ENCODE measurements at places on chromosomes 12 and 14.

- DNase-seq = no peak
These were observed 32.4 kb upstream of the AP4S1 start for GRCh38 chr14:30993071-30993470.

GRCh38 chr12:131600160-131600532, 110.7 kb upstream of the SFSWAP start:
- no peak for DNase-seq

DNA sequence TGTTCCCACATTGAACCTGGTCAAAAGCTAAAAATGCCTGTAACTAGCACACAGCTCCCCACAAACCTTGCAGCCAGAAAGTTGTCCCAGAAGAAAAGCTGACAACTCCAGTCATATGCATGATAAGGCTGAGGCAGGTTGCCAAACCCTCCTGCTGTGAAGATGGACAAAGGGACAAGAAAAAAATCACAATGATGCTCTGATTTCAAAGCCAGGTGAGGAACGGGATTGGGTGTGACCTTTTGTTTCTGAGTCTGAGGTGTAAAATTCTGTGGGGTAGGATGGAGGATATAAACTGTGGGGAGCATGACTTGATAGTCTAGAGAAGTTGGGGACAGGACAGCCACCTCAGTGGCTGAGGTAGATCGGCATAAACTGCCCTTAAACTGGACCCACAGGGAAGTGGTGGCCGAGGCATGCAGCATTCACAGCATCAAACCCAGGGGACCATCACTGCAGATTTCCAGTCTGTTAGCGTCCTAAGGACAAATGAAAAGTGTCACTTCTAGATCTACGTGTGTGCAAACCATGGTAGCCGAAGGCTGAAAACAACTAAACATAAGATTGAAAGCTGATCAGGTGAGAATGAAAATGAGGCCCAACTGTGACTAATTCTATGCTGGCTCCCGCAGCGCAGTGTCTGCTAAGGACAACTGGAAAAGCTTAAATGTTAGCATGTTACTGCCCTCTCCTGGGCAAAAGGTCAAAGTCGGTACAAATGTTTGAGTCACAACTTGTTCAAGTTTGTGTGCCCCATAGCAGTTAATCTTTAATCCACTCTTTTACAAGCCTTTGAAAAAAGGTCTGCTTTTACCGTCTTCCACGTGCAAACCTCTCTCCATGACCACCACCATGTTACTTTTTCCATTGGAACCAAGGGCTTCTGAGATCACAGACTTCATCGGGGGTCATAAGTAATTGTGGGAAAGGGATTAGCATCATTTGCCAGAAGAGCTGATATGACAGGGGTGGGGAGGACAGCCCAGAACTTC, 39.8 kb downstream of the GRIN2B start:
- DNase-seq = no peak

DNA sequence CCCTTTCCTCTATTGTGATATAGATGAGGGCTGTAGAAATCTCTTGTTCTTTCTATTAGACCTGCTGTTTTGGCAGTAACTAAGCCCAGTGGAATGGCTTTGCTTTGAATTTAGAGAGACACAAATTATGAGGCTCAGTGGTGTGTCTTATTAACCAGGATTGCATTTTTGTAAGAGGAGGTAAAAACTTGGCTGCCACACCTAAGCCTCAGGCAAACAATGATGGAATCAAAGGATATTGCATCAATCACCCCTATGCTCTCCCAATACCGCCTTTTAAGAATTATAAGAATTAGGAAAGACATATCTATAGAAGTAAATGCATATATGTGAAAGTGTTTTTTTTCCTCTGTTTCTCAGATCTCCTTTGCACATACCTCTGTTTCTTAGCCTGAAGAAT, 63.3 kb downstream of the ACSS3 start:
- DNase-seq = no peak

DNA sequence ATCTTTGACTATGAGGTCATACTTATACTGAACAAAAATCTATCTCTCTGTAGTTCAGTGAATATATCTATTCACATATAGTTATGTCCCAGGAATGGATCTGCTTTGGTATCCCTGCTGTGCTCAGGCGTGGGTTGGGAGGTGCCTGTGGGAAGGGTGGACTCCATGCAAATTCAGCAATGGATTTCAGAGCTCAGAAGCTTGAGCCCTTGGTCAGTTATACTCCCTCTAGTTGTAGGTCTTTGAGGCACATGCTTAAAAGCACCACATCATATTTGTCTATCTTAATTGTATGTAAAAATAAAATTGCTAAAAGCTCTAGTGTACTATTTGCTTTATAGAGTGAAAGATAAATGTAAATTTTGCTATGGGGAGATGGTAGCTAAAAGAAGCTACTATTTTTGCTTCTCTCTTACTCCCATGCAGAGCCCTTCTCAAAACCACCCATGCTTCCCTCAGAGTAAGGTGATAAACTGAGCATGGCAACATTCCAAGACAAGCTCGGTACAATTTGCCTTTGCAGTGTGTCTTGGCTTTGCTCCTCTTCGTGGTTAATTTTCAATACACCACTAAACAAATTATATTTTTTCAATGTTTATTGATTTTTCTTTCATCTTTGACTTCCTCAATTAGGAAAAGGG, 54.9 kb downstream of the SLC16A7 start:
- DNase-seq = no peak

- DNase-seq = no peak
These were observed 63.4 kb downstream of the GALNT4 start for GRCh38 chr12:89461190-89461589.

GRCh38 chr12:94962670-94963069, 40.8 kb downstream of the NDUFA12 start:
- no peak for DNase-seq

GRCh38 chr12:10170216-10170615, 1.7 kb downstream of the OLR1 start:
- no peak for DNase-seq

DNA sequence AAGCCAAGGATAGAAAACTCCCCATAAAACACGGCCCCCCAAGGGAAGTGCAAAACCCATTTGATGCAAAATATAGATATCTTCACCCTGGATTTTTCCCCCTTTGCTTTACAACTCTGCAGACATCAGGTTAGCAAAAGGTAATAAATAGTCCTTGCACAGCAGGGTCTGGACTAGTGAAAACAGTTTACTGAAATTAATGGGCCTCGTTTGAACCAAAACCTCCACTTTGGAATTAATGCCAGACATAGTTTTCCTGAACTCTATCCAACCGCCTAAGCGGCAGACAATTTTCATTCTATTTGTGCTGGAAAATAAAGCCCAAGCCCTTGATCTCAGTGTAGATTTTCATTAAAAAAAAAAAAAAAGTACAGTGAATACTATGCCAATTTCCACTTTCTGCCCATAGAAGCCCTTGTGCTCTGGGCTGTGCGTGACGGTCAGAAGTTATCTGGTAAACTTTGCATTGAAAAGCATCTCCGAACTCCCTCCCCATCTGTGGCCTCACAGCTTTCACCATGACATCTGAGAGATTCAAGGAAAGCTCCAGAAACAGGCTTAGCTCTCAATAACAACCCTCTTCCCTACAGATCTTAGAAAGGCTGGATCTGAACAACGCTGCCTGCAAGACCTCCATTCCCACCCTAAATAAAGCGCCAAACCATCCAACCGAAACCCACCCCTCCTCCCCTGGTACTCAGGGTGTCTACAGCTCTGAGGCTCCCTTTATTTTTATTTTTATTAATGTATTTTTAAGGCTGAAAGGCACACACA, 11.0 kb upstream of the IRF2BPL start:
- DNase-seq = no peak

DNA sequence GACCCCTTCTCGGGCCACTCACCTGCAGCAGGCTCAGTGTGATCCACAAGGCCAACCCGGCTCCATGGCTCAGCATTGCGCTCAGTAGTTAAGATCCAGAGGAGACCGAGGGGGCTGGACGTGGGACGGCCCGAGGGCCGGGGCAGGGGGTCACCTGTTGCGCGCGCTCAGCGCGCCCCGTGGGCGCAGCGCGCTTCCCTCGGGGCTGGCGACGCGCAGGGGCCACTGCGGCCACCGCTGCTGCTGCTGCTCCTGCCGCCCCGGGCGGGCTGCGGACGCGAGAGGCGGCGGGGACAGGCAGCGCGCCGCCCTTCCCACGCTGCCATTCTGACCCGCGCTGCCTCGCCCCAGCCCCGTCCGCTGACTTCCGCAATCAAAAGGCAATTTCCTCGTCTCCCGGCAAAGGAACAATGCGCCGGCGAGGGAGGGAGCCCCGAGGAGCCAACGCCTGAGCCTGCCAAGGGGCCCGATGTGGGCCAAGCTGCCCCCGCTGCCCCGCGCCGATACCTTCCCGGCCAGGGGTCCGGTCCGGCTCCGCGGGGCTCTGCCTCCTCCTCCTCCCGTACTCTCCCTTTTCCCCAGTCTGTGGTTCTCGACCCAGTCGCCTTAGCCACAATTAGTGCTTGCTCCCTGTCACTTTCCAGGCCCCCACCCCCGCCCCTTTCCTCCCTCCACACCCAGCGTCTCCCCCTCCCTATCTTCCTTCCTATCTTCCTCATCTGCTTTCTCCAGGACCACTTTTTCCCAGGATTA, 27.3 kb downstream of the PTPRB start:
- no peak for DNase-seq

DNA sequence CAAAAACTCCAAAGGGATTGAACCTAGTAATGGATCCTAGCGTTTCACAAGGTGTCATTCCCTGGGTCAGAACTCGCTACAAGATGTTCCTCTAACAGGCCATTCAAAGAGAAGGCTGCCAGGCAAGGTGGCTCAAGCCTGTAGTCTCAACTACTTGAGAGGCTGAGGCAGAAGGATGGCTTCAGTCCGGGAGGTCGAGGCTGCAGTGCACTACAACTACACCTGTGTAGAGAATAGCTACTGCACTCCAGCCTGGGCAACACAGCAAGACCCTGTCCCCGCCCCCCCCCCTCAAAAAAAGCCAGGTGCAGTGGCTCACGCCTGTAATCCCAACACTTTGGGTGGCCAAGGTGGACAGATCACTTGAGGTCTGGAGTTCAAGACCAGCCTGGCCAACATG, 14.4 kb downstream of the PPTC7 start:
- DNase-seq = no peak

- no peak for DNase-seq
These were observed 80.5 kb downstream of the TMEM260 start for GRCh38 chr14:56659964-56660551.

GRCh38 chr14:67666750-67667449, 7.5 kb downstream of the VTI1B start:
- DNase-seq = peak; percentile 78

DNA sequence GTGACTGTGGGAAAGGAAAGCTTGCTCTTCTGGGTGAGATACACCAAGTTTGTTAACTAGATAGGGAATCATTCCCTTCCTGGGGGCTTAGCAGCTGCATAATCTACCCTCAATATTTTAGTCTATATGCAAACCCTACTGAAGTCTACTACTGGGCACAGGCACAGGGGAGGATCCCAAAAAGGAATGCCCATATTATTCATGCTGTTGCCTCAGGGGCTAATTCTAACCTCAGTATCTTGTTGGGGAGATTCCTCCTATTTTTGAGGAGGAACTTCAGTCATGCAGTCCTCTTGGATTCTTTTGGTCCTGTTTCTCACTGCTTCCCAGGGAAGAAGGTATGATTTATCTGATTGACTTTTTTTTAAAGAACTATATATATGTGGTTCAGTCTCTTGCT, 58.9 kb upstream of the ANKS1B start:
- no peak for DNase-seq

GRCh38 chr12:21828779-21829178, 54.3 kb upstream of the KCNJ8 start:
- DNase-seq = no peak

GRCh38 chr12:12620730-12621315, 9.1 kb downstream of the CREBL2 start:
- no peak for DNase-seq

DNA sequence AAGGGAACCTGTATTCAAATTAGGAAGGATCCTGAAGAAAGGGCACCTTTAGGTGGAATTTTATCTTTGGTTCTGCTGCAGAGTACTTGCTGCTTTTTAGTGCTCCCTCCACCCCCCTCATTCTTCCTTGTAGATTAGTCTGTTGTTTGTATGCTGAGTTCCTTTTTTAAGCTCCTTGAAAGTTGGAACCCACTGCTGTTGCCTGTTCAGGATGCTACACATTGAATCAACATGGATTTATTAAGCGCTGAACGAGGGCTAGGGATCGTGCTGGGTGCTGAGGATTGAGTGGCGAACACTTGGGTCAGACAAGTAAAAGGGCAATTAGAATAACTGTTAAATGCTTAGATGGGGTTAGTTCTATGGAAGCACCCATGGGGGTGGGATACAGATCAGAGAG, 884 bp upstream of the AMN1 start:
- DNase-seq = no peak

DNA sequence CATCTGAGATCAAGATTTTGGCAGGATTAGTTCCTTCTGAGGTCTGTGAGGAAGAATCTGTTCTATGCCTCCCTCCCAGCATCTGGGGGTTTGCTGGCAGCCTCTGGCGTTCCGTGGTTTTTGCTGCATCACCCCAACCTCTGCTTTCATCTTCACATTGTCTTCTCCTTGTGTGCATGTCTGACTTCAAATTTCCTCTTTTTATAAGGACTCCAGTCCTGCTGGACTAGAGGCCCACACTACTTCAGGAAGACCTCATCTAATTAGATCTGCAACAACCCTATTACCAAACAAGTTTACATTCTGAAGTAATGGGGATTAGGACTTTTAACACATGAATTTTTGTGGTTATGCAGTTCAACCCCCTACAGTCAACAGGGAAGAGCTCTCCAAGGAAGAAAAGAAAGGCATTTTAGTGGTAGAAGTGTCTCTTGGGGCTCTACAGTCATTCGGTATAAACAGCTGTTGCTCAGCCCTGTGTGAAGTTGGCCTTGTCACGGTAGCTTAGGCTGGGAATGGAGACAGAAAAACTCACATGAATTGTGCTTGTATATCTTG, 89.7 kb downstream of the CAND1 start:
- no peak for DNase-seq

GRCh38 chr12:42979746-42980145, 390.2 kb upstream of the PRICKLE1 start:
- no peak for DNase-seq

DNA sequence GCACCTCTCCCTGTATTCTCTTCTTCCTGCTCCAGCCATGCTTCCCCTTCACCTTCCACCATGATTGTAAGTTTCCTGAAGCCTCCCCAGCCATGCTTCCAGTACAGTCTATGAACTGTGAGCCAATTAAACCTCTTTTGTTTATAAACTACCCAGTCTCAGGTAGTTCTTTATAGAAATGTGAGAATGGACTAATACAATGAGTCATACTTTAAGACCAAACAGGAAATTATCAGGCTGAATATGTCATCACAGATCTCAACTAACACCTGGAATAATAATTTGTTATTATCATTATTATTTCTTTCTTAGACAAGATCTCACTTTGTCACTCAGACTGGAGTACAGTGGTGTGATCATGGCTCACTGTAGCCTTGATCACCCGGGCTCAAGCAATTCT, 85.4 kb downstream of the KCNMB4 start:
- no peak for DNase-seq

GRCh38 chr14:78508023-78508422, 337.9 kb downstream of the NRXN3 start:
- DNase-seq = no peak

DNA sequence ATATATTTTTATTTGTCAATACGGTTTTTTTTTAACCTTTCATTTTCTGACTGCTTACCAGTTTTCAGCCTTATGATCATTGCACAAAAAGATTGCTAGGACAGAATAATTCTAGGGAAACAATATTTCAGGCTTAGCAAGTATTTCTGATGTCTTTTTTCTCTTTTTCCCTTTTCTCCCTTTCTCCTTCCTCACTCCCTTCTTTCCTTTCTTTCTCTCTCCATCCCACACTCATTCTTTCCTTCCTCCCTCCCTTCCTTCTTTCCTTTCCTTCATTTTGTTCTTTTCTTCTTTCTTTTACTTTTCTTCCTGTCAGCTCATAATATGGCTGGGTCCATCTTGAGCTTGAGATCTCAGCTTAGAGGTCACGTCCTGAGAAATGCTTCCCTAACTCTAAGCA, 601.4 kb upstream of the NOVA1 start:
- no peak for DNase-seq
